GM23248 (cell line): ENCODE measurements at places on chromosomes 6 and 20. TPM values are rescaled to one million over a fixed set of nuclear protein-coding genes. Genes with fewer than 3 reads are reported as not detected.

Gene CCR6
- not detected in 2 replicates for polyA plus RNA-seq

Gene SLC17A2
- polyA plus RNA-seq = not detected in 2 replicates

Gene ZNF391
- 2.3 and 2.4 TPM in 2 replicates for polyA plus RNA-seq

Gene PCK1
- polyA plus RNA-seq = not detected in 2 replicates

Gene TBX18
- polyA plus RNA-seq = 5.1 and 5.7 TPM in 2 replicates

Gene GSTA3
- polyA plus RNA-seq = not detected in 2 replicates

Gene SLC32A1
- not detected in 2 replicates for polyA plus RNA-seq

Gene C6orf163
- 0.19 and 0.33 TPM in 2 replicates for polyA plus RNA-seq

Gene TENT5A
- polyA plus RNA-seq = 39.2 and 46.5 TPM in 2 replicates

Gene AIF1
- not detected in 2 replicates for polyA plus RNA-seq

Gene MLN
- polyA plus RNA-seq = not detected in 2 replicates

Gene DYNLRB1
- polyA plus RNA-seq = 279 and 290 TPM in 2 replicates

Gene NRSN1
- polyA plus RNA-seq = not detected in 2 replicates

Gene MAS1
- polyA plus RNA-seq = not detected in 2 replicates

Gene WFDC6
- not detected in 2 replicates for polyA plus RNA-seq

Gene MMS22L
- 4.1 and 4.2 TPM in 2 replicates for polyA plus RNA-seq
